Heart right ventricle (tissue), 16 donors: ENCODE measurements at places on chromosomes 1 and 21. TPM values are rescaled to one million over a fixed set of nuclear protein-coding genes. Genes with fewer than 3 reads are reported as not detected.

Gene C8B
- not detected for total RNA-seq

Gene TP53BP2
- total RNA-seq: 21.9 TPM

Gene TMEM82
- not detected for total RNA-seq

Gene MYCL
- total RNA-seq: 2.5 TPM

Gene OR2T33
- total RNA-seq: not detected

Gene MAP10
- 4.8 TPM for total RNA-seq

Gene COA7
- 14.8 TPM for total RNA-seq
